ENCODE measurements at places on chromosomes 1 and 21.
A peak's percentile ranks its signal among the peaks of the same experiment; 100 is the strongest.

GRCh38 chr1:234643111-234643849 lies 33.3 kb upstream of the IRF2BP2 start:
- no peak for DNase-seq

DNA sequence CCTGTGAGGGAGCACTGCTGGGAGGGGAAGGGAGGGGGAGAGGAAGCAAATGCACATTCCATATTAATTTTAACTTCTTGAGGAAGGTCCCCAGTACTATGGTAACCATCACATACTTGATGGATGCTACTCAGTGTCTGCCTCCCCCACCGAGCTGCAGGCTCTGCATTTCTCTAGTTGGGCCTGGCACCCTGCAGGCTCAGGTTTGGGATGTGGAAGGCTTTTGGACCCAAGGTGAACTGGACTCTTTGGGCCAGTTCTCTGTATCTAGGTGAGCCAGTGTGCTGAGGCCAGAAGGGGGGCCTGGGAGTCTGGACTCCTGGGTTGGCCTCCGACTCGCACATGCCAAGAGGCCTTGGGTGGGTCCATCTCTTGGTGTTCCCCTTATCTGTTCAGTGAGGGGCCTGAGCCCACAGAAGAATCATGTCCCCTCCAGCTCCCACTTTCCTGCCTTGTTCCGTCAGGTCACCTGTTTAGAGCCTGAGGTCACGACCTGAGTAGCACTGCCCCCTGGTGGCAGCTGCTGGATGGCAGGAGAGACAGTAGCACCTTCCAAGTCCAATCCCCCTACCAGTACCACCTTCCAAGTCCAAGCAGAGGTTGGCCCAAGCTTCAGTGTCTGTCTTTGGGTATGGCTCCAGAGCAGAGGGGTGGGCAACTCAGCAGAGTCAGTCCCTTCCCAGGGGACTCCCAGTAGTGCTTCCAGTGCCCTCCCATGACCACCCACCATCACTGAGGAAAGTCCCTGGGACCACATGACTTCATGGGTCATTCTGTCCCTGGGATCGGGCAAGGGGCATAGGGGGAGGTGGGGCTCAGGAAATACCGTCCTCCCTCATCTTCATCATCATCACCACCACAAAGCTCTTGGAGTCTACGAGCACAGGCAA lies 241.8 kb downstream of the TRABD2B start:
- DNase-seq: peak; percentile 18

DNA sequence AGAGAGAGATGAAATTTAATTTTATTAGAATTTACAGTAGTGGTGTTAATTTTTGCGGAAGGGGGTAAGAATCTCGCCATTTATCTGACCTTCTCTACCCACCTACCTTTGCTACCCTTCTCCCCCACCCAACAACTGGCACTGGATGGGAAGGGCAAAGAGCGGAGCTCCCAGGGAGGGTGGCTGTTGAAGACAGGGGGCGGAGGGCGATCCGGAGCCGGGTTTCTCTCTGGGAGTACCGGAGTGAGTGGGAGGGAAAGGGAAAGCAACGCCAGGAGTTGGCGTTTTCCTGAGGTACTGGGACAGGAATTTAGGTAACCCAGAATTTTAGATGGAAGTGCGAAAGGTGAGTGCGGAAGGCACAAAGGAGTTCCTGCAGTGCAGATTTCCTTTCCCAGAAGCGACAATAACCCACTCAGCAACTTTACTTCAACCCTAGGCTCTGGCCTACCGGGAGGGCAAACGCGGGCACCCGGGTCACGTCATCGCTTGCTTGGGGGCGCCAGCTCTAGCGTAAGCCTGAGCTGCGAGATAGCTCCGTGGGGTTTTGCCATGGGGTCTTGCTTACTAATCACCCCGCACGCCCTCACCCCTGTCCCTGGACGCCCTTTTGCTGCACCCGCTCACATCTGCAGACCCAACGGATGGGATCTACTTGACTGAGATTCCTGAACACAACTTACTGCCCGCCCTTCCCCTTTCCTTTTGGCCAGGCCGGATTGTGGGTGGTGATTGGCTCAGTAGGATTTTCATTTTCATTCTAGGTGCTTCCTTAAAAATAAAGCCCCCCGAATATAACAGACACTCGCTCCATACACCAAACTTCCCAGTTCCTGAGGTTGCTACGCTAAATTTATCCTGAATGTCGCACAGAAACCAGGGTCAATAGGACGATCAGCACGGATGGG lies 413.0 kb upstream of the ESRRG start:
- DNase-seq: no peak

- DNase-seq: no peak
These were observed 85.4 kb downstream of the CCDC185 start for GRCh38 chr1:223478606-223479005.

GRCh38 chr1:38102636-38103035 lies 56.0 kb upstream of the POU3F1 start:
- no peak for DNase-seq

GRCh38 chr1:22691031-22691753 lies 19.4 kb upstream of the EPHB2 start:
- DNase-seq: no peak

GRCh38 chr1:111541721-111542120 lies 38.3 kb upstream of the ADORA3 start:
- no peak for DNase-seq

- DNase-seq: no peak
These were observed 123.9 kb upstream of the PPP2R5A start for GRCh38 chr1:212161231-212161781.

- DNase-seq: peak; percentile 62
These were observed 504 bp downstream of the PHTF1 start for GRCh38 chr1:113758631-113759332.

GRCh38 chr1:65717815-65718454 lies 74.8 kb upstream of the PDE4B start:
- DNase-seq: no peak
